ENCODE measurements at places on chromosomes 11 and 22. TPM values are rescaled to one million over a fixed set of nuclear protein-coding genes. Genes with fewer than 3 reads are reported as not detected.

Gene POTEH
- not detected for total RNA-seq

Gene OPCML
- total RNA-seq: under 0.01 TPM

Gene NELL1
- 0.17 TPM for total RNA-seq

Gene CD59
- 469 TPM for total RNA-seq

- DNase-seq: no peak
Measured at GRCh38 chr22:25057013-25057881, 104.7 kb downstream of the KIAA1671 start.

DNA sequence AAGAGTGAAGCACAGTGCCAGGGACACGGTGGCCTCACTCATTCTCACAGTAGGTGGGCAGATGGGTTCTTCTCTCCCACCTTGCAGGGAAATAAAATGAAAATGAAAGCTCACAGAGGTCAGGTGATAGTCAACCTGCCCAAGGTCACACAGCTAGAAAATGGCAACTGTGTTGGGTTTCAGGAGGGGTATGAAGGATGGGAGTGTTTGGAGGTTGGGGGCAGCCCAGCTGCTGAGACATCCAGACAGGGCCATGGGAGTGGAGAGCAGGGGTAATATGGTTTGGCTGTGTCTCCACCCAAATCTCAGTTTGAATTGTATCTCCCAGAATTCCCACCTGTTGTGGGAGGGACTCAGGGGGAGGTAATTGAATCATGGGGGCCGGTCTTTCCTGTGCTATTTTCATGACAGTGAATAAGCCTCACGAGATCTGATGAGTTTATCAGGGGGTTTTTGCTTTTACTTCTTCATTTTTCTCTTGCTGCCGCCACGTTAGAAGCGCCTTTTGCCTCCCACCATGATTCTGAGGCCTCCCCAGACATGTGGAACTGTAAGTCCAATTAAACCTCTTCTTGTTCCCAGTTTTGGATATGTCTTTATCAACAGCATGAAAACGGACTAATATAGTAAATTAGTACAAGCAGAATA is 247.0 kb downstream of the TENM4 start:
- no peak for DNase-seq

- DNase-seq: no peak
Measured at GRCh38 chr11:1478544-1478943, 8.0 kb downstream of the MOB2 start.

DNA sequence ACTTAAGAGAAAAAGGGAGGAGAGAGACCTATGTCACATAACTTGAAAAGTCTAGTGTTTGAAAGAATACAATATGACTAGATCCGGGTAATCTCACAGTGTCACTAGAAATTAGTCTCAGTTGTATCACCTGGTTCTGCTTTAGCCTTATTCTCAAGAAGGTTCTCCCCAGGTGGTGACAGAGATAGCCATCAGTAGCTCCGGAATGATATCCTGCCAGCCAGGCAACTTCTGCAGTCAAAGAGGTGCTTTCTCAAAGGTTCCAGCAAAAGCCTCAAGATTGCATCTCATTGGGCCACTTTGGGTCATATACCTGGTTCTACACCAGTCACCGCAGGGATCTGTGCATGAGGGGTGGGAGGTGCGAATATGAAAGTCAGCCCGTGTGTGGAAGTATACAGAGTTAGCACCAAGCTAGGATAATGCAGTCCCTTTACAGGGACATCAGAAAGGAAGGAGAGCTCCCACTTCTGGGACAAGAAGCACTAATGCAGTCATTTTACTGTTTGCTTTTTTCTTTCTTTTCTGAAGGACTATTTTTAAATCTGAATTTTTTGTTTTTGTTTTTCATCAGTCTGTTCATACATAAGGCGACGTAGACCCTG is 61.1 kb downstream of the CYB5R2 start:
- no peak for DNase-seq

- no peak for DNase-seq
Measured at GRCh38 chr11:64593156-64594105, 2.4 kb downstream of the SLC22A12 start.

GRCh38 chr11:81444297-81444696 is 1289.4 kb downstream of the FAM181B start:
- DNase-seq: no peak

- DNase-seq: no peak
Measured at GRCh38 chr11:39777035-39777434, 1682.4 kb downstream of the LRRC4C start.

GRCh38 chr11:86202013-86202336 is 42.6 kb upstream of the EED start:
- no peak for DNase-seq

DNA sequence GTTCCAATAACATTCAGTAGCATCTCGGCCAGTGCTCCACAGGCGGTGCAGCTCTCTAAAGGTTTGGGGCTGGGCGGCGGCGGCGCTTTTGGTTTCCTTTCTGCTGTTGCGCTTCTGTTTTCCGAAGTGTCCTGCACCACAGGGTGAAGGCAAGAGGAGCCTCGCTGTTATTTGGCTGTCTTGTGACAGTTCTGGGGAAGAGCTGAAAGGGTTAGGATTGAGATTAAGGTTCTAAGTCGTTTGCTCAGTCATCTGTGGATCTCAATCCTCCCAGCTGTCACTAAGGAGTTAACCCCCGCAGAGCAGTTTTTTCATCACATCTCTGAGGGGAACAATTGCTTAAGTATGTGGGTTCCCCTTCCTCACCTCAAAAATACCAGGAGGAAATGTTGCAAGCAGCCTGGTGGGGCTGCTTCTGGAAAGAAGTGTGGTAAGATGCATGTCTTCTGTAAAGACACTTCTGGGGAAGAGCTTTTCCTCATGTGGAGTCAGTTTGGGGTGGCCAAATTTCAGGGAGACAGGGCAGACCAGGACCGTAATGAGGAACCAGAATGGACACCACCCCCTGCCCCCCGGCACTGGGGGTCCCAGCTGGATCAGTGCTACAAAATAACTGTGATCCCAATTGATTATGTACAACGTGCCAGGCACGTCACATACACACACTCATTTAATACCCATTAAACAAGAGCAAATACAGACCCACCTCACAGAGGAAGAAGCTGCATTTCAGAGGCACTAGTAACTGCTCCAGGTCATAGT is 14.2 kb downstream of the TMEM121B start:
- DNase-seq: no peak

DNA sequence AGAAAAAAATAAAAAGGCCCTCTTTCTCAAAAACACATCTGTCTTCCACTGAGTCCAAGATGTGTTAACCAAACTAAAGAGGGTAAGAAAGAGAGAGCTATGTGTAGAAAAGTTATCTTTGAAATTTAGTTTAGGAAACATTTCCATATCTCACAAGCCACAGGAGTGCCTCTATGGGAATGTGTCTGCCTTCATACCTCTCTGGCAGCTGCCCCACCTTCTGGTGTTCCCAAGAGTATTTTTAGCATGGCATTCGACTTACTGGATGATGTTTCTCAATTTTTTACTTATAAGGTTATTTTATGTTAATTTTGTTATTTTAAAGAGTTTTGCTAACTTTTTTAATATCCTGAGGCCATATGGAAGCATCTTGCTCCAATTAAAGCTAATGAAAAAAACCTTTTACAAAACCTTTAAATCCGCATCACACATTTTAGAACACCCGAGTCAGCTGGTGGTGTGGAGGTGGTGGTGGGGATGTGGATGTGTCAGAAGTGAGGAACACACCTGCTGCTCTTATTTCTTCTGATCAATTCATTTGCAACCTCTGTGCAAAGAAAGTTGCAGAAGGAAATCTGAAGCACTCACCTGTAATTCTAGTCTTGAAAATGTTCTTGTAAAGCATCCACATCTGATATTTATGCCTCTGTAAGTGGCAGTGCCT is 112.2 kb downstream of the NCAM1 start:
- DNase-seq: no peak

DNA sequence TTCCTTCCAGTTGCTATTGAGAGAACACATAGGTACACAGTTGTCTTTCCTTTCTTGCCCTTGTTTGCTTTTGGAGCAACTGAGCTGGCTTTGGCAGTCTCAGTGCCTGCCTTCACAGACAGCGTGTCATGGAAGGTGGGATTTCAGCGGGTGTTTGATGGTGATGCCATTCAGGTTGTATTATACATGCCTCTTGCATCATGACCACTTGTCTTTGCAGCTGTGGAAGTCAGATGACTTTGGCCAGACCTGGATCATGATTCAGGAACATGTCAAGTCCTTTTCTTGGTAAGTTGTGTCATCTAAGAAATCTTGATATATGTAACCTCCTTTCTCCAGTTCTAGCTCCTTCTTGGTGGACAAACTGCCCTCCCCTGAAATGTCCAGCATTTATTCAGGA is 37.1 kb upstream of the SORL1-AS1 start:
- DNase-seq: no peak

DNA sequence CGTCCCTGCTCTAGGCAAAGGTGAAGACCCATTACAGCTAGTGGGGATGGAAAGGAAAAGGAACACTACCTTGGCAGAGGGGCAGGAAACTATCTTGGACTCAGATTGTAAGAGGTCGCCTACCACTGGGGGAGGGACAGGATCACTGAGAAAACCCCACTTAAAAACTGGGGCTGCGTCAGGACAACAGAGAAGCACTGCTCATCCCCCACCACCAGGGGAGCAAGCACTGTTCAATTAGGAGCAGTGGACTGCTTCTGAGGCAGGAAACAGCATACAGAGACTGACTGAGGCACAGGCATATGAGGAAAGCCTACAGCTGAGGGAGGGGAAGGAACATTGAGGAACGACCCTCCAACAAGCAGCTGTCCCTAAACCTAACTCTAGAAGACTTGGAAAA is 20.8 kb upstream of the DLAT start:
- DNase-seq: no peak

Data from kidney epithelial cell (primary cell).